Urinary bladder (tissue), 4 donors: ENCODE measurements at places on chromosomes 2 and 18. TPM values are rescaled to one million over a fixed set of nuclear protein-coding genes. Genes with fewer than 3 reads are reported as not detected.

GRCh38 chr2:6297238-6297637 lies 568.5 kb downstream of the CMPK2 start:
- DNase-seq = no peak

DNA sequence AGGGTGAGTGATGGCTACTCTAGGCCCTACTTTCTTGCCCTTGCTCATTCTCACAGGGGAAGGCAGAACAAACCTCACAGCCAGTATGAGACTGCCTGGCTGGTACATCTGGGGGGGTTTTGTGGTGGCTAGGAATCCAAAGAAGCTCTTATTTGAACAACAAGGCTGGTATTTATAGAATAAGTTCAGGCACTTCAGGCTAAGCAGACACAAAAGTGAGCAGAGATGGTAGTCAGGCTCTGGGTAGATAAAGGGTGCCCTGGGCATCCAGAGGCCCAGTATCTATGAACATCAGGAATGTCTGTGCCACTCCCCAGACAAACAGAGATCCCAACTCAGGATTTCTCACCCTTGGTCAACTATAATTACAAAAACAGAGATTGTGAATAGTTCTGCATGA lies 57.2 kb upstream of the RTN4 start:
- DNase-seq = no peak

- no peak for DNase-seq
These were observed 117.0 kb downstream of the USP34 start for GRCh38 chr2:61353909-61354308.

GRCh38 chr2:20483194-20483895 lies 36.5 kb downstream of the RHOB start:
- DNase-seq = no peak

DNA sequence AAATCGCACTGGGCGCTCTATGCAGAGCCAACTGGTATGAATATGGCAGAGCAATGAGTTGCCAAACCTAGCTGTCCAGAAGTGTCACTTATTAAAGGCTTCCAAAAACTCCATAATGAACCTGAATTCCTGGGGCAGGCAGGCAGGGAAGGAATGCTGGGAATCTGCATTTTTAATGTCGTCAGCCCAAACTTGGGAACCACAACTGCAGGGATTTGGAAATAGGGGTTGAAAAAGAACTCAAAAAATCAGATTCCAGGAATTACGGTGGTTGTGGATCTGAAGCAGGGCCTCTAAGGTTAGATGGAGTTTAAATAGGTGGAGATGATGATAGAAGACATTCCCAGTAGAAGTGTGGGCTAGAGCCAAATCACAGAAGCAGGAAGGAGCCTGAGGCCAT lies 15.0 kb downstream of the NCKAP5 start:
- DNase-seq = no peak

DNA sequence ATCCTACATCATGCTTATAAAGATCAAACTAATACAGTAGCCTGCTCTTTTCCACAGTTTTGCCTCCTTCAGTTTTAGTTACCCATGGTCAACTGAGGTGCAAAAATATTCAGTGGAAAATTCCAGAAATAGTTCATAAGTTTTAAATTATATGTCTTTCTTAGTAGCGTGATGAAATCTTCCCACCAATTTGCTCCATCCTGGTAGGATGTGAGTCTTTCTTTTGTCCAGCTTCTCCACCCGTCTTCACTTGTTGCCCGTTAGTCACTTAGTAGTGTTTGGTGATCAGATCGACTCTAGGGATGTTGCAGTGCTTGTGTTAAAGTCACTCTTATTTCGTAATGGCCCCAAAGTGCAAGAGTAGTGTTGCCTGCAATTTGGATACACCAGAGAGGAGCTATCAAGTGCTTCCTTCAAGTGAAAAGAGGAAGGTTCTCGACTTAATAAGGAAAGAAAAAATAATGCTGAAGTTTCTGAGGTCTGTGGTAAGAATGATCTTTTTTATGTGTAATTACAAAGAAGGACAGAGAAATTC lies 57.0 kb downstream of the CEP192 start:
- no peak for DNase-seq

DNA sequence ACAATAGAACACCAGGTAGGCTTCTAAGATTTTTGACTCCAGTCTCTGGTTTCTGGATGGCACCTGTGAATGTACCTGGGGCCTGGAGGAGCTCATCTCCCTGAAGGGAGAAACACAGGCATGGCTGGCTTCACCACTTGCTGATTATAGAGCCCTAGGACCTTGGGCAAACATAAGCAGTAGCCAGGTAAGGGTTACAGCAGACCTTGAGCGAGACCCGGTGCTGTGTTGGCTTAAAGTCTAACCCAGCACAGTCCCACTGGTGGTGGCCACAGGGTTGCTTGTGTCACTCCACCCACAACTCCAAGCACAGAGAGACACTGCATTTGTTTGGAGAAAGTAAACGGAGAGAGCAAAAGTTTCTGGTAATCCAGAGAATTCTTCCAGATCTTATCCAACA lies 104.7 kb upstream of the SPOPL start:
- DNase-seq = no peak

- DNase-seq = no peak
These were observed 238.4 kb downstream of the MEIS1 start for GRCh38 chr2:66673286-66673685.

DNA sequence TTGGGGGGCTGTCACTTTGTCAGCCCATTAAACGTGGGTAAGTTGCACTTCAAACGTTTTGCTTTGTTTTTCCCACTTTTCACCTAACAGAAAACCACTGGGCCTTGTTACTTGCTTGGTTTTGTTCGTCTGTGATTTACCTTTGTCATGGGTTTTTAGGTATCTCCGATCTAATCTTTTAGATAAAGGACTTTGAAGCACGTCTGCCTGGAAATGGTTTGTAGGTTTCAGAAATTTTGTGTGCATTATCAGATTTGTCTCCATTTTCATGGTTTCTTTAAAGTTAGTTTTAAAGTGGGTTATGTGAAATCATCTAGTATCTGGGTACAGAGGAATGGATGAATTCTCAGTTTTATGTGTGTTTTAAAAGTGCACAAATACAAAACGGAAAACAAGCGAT lies 6.4 kb downstream of the CTDP1 start:
- no peak for DNase-seq

DNA sequence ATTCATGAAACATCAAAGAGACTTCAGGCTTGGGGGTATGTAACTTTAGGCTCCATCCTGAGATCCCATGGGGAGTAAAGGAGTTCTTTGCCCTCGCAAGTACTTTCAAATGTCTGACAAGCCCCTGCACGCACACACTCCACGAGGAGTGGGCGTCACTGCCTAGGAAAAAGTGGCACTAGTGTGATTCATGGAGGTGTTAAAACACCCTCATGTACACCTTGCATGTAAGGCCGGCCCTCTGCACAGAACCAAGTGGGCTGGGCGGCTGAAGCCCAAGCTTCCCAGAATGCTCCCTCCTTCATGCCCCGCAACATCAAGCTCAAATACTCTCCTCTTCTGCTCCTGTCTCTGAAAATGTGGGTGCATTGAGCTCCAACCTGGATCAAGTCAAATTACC lies 7.8 kb downstream of the HS1BP3 start:
- no peak for DNase-seq

DNA sequence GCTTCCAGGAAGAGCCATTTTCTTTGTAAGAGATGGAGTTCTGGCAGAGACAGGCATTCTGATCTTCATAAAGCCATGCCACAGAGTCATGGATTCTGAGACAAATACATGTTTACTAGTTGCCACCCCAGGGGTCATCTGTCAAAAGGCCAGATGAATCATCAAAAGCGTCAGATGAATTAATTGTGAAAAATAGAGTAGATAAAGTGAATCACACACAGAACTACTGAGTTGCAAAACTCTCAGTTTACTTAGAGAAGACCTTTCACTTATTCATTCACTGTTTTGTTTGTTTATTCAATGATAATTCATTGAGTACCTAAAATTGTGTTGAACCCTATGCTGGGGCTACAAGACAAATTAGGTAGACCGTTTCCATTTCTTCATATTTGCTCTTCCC lies 157.7 kb upstream of the SERPINE2 start:
- DNase-seq = no peak

DNA sequence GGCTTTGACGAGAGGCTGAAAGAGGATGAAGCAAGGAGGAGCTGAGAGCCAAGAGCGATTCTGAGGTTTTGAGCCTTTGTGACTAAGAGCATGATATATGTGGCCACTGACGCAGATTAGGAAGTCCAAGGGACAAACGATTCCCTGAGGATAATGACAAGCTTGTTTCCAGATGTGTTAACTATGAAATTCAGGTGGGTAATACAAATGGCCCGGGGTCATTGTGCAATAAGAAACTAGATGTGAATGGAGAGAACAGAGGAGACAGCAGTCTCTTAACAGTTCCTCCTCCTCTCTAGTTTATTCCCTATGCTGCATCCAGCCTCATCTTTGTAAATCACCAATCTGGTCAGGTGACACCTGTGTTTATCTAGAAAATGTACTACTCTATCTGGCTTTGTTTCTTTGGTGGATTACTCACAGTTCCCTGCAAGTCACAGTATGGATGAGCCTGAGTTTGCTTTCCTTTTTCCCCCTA lies 84.2 kb downstream of the SOCS6 start:
- no peak for DNase-seq

DNA sequence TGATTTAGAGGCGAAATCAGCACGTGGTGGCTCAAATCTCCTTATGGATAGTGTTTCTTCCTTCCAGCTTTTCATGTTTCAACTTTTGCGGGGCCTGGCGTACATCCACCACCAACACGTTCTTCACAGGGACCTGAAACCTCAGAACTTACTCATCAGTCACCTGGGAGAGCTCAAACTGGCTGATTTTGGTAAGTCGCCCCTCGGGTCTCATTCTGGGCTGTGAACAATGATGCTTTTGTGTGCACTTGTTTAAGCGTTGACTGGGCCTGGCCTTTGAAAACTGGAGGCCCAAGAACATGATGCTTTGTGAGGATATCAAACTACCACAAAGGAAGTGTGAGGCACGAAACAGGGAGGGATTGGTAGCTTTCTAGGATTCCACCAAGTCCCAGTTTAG lies 27.4 kb downstream of the CDK15 start:
- DNase-seq = no peak

GRCh38 chr2:16413285-16413684 lies 252.3 kb downstream of the CYRIA start:
- no peak for DNase-seq

DNA sequence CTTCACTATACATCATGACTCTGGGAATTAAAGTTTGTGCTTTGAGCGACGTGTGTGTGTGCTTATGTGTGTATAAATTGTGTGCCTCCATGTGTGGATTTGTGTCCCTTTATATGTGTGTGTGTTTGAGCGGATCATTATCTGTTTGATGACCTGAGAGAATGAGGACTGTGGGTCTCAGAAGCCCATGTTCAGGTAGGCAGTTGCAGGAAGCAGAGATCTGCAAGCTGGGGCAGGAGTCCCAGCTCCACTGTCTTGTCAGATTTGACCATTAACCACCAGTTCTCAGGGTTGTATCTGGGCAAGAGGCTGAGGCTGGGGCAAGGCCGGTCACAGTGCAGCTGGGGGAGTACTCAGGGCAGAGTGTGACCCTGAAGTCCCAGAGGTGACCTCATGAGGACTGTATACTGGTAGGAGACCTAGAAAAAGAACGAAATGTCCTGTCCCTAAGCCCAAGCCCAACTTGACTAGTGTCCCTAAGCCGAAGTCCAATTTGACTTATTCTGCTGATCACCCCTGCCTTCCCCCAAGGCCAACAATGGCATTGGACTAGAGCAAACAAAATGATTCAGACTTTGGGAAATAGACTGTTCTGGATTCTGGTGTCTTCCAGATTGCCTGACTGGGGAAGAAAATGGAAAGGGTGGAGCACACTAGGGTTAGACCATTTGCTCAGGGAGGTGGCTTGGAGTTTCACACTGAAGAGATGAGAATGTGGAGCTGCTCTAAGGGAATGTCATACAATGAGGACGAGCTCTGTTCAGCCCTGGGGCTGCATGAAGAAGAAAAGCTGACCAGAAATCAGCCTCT lies 28.1 kb downstream of the RHOB start:
- DNase-seq = no peak

- no peak for DNase-seq
These were observed 76.5 kb downstream of the CCDC102B start for GRCh38 chr18:68874361-68874760.

DNA sequence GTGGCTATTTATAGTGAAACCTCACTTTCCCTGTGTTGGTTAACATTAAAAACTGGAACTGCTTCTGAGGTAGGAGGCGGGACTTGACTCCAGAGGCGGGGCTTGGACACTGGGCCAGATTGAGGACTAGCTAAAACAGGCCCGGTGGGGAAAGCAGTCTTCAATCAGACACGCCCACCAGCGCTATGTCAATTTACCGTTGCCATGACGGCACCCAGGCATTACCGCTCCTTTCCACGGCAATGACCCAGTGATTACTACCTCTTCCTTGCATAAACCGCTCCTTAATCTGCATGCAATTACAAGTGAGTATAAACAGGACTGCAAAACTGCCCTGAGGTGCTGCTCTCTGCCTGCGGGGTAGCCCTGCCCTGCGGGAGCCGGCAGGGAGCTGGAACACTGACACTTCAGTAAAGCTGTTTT lies 35.3 kb downstream of the LRRFIP1 start:
- DNase-seq = peak; percentile 91

- DNase-seq = no peak
These were observed 20.2 kb downstream of the TWIST2 start for GRCh38 chr2:238868067-238868524.

- DNase-seq = no peak
These were observed 347.6 kb downstream of the CYRIA start for GRCh38 chr2:16318051-16318450.

GRCh38 chr18:49412679-49413078 lies 47.8 kb downstream of the DYM start:
- DNase-seq = no peak

- DNase-seq = no peak
These were observed 25.4 kb downstream of the SH3BP4 start for GRCh38 chr2:234977228-234977679.

DNA sequence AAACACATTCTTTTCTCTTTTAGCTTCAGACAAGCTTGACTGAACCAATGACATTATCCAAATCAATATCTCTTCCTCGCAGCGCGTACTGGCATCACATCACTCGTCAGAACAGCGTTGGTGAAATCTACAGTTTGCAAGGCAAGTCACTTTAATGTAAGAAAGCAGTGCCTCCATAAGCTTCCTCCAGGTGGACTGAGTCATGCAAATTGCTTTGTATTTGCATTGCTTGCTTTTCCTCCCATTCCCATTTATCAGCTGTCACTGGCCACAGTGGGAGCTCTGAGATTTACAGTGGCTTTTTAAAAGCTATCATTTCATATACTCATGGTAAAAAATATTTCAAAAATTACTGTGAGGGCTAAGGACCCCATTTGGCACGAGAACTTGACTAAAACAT lies 189.9 kb downstream of the CD226 start:
- no peak for DNase-seq

OR6B2 gene
- polyA plus RNA-seq = not detected

RAB6D gene
- polyA plus RNA-seq = 0.05 TPM

SCLY gene
- polyA plus RNA-seq = 13.6 TPM

SERPINB4 gene
- polyA plus RNA-seq = not detected

ZNF2 gene
- polyA plus RNA-seq = 3.4 TPM

TMEM182 gene
- polyA plus RNA-seq = 2.0 TPM

PTPRM gene
- 60.9 TPM for polyA plus RNA-seq

SPR gene
- 28.2 TPM for polyA plus RNA-seq

GPR39 gene
- 1.4 TPM for polyA plus RNA-seq

DHRS9 gene
- 0.54 TPM for polyA plus RNA-seq

TTC32 gene
- 20.9 TPM for polyA plus RNA-seq

TNFAIP6 gene
- polyA plus RNA-seq = 1.7 TPM

GAL3ST2 gene
- polyA plus RNA-seq = not detected

CXCR4 gene
- polyA plus RNA-seq = 20.4 TPM

IL1RL2 gene
- 0.33 TPM for polyA plus RNA-seq

IL36A gene
- not detected for polyA plus RNA-seq
